Amniotic stem cell (primary cell): ENCODE measurements at places on chromosomes 4 and X.

DNA sequence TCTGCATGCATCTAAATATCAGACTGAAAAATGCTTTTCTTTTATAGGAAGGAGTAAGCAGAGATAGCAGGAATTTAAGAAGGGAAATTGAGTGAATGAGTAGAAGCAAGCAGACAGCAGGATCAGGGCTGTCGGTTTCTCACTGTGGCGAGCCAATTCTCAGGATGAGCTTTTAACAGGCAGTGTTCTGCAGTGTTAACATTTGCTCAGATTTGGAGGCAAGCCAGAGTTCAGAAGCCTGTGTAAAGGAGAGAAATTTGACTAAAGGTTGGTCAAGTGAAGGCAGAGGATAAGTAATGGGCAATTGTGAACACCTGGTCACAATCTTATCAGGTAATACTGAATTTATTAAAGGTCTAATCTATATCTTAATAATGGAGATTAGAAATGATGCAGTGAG, 133.3 kb upstream of the MAGEB16 start:
- DNase-seq: no peak

- no peak for DNase-seq
Observed at GRCh38 chrX:128436397-128437103, 384.3 kb upstream of the ACTRT1 start.

GRCh38 chr4:78379991-78380729, 171.4 kb upstream of the ANXA3 start:
- DNase-seq: no peak

- no peak for DNase-seq
Observed at GRCh38 chr4:105067431-105067830, 79.2 kb upstream of the TET2 start.

DNA sequence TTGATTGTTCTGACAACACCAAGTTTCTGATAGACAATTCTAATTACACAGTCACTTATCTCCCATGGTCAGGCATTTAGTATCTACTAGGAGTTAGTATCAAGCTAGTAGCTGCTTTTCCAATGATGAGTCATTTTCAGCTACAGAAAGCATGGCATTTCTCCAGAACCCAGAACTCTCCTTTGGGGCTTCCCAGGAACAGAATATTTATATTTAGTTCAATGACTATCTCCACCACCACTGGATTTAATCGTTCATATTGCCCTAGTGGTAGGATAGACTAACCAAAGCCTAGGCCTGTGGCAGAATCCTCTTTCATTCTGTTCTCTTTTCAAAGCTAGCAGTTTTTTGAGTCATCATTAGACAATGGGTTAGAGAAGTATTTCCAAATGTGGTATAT, 569.4 kb downstream of the GABRG1 start:
- no peak for DNase-seq

DNA sequence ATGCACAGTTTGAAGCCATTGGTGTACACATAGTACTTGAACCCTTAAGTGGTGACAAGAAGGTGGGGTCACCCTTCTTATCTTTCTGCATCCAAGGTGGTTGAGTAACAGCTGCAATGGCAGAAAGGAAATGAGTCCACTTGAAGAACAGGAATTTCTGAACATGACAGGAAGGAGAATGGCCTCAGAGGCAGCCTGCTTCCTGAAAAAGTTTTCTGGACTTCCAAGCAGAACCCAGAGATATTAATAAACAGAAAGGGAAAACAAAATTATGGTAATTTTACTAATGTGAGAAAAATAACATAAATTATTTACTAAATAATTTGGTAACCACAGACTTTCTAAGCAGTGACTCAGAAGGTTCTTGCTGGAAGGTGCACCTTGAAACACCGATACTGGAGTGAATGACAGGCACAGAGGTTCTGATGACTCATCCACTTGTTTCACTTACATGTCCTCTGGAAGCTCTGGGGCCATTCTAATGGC, 119.9 kb upstream of the HS3ST1 start:
- no peak for DNase-seq

GRCh38 chr4:14867847-14868246, 134.4 kb upstream of the CPEB2 start:
- no peak for DNase-seq

DNA sequence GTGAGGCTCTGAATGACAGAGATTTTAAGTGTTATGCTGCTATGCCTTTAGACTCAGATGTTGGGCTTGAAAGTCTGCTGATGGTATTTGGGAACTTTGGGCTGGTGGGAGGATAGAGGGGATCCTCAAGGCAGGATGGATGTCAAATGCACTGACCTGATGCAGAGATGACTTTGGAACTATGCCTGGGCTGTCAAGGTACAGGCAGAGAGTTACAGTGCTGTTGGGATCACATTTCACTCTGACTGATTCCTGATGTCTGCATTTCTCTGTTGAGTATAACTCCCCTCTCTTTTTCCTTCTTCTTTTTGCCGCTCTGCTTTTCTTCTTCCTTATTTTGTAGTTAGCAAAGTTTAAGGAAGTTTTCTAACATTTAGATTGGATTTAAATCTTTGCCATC, 271.8 kb upstream of the ARX start:
- DNase-seq: no peak

DNA sequence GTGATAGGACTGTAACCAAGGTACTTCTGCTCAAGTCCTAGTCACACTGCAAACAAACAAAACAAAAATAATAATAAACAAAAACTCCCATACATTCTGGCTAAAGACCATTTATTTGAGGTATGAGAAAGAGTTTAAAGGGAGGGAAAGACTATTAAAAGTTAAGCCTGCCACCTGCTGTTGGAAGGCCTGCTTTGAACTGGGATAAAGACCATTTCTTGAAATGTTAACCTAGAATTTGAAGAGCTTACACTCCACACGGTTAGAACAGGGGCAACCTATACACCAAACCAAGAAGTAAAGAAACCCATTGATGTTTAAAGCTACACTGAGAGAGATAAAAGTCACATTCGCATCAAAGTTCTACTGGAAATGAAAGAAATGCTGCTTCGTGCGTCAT, 548.7 kb upstream of the DIPK2B start:
- DNase-seq: no peak

GRCh38 chr4:13312264-13312663, 171.9 kb downstream of the RAB28 start:
- DNase-seq: no peak

DNA sequence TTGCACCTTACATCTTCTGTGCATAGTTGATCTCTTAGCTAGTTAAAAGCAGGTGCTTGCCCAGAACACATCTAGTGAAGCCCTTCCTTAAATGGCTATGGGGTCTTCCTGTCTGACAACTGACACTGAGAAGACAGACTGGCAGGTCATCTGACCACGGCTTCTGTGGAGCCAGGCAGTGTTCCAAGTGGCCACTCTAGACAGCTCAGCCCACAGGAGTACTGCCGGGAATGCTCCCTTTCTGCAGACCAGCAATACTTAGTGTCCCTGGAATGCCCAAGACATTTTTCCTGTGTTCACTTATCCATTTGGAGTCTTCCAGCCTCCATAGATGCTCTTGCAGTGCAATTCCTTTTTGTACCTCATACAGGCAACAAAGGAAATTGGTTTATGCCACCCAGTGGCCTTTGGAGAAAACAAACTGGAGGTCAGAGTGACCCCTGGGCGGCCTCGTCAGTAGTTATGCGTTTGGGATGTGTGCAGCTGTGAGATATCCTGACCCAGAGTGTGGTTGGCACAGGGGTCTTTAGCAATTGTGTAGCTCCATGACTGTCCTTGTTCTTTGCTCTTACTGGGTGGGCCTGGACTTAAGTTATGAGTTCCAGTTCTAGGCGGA, 335.5 kb downstream of the ARHGAP10 start:
- DNase-seq: no peak

DNA sequence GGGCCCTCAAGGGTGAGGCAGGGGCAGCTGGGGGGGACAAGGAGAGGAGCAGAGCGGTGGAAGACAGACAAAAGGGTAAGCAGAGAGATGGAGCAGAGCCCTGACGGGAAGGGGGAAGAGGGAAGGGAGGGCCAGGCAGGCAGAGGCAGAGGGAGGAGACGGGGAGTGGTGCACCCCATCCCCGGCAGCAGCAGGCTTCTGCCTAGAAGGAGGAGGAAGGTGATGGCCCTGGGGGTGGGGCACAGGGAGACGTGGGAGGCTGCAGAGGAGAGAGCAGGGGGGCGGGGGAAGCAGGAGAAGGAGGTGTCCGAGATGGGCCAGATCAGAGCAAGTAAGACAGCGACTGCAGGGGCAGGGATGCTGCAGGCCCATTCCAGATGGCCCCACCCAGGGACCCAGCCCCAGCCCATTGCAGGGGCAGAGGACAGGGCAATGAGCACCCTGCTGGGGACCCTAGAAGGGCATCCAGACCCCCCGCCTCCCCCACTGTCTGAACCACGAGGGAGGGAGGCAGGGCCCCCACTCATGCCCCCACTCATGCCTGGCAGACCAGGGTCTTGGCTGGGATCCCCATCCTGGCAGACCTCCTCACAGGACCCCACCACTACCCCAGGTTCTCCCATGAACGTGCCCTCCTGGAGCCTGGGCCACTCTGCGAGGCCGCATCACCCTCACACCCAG, 2.7 kb downstream of the L1CAM start:
- DNase-seq: no peak

DNA sequence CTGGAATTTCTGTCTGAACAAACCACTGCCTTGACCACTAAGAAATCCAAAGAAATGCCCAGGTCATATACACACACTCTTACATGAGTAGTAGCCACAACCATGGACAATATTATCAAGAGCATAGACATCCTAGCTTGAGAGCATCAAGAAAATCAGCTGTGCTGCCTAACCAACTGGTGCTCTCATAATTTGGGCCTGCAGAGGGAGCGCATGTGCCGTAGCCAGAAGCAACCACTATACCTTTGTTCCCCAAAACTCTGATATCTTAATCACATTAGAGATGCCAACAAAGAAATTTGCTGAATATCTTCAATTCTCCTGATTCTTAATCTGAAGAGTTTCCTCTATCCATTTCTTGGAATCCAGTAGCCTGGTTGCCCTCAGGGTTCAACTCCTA, 163.6 kb downstream of the ZNF674 start:
- DNase-seq: no peak

- DNase-seq: no peak
Observed at GRCh38 chrX:37818031-37818430, 29.3 kb downstream of the DYNLT3 start.

GRCh38 chr4:37650481-37650880, 35.7 kb downstream of the RELL1 start:
- DNase-seq: no peak

DNA sequence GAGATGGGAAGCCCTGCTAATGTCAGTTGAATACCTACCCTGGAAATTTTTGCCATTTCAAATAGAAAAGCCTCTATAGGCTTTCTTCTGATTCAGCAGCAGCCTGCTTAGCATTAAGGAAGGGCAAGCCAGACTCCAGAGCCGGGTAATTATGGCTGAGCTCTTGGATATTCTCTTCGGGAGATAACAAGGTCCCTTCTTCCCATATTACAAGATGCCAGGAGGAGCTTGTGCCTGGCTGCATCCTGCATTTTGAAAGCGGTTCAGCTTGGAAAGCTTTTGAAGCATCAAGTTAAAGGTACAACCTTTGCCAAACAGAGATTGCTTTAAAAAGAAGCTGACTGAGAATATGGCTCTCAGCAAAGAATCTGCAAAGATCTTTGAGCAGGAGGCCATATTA, 399.6 kb upstream of the RPS6KA3 start:
- no peak for DNase-seq

DNA sequence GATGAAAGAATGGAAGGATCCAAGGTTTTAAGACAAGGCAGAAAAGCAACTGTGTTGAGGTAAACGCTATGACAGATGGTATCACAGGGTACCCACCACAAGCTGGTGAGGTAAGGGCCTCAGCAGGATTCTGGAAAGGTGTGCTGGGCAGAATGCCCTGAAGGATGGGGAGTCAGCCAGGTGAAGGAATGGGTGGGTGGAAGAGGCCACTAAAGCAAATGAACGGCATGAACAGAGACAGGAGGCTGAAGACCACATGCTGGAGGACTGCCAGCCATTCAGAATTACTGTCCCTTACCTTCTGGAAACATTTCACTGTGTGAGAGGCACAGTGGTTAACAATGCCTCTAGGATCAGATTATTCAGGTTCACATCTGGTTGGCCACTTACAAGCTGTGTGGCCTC, 23.6 kb downstream of the GPRIN3 start:
- no peak for DNase-seq

- no peak for DNase-seq
Observed at GRCh38 chrX:99761731-99762130, 648.3 kb downstream of the PCDH19 start.

- no peak for DNase-seq
Observed at GRCh38 chr4:81743731-81744435, 272.2 kb upstream of the RASGEF1B start.

- no peak for DNase-seq
Observed at GRCh38 chr4:142347241-142347640, 498.9 kb downstream of the INPP4B start.

GRCh38 chr4:23934915-23935314, 45.1 kb upstream of the PPARGC1A start:
- DNase-seq: no peak

DNA sequence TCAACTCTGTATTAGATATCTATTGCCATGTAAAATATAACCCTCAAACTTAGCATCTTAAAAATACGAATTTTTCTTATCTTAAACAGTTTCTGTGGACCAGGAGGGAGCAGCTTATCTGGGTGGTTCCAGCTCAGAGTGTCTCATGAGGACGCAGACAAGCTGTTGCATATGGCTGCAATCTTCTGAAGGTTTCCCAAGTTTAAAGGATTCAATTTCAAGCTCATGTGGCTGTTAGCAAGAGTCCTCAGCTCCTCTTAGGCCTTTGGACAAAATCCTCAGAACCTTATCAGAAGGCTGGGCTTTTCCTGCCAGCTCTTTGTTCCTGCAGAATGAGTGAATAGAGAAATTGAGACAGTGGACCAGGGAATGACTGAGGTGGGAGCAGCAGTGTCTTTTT, 2.8 kb upstream of the CTSO start:
- no peak for DNase-seq

DNA sequence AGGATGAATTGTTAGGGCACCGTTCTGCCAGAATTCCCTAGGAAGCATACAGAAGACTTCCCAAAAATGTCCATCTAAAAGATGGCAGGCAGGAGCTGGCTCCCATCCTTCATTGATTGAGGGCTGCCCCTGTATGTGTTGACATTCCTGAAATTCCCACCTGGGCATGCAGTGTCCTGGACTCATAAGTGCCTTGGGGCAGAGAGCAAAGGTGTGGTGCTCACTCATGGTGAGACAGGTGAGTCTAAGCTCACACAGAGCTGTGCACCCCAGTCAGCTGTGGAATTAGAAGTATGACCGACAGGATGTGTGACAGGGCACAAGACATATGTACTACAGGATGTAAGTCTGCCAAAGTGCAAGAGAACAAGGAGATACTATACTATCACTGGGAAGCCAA, 271.9 kb downstream of the MID1IP1 start:
- DNase-seq: no peak

DNA sequence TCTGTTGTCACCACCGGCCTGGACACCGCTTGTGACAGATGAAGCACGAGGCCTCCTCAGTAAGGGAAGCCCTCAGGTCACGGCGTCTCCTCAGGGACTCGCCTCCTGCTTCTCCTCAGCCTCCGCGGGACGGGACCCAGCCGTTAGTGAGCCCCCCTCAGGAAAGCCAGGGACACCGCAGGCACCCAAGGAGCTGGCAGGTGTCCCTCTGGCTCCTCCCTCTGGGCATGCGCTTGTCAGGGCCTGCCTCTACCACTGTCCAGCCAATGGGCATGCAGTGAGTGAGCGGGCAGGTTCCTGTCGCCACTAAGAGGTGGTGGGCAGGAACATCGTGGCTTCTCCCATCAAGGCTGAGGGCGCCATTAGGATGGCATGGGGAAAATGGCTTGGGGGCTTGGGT, 23.5 kb upstream of the CT55 start:
- no peak for DNase-seq
